NCI-H82 (cell line): ENCODE measurements at places on chromosomes 4 and X.

GRCh38 chr4:80646061-80646460 is 310.5 kb downstream of the CFAP299 start:
- no peak for DNase-seq

- no peak for DNase-seq
Observed at GRCh38 chr4:123701131-123701575, 304.6 kb downstream of the SPRY1 start.

GRCh38 chr4:7854216-7854615 is 85.4 kb downstream of the AFAP1 start:
- no peak for DNase-seq

DNA sequence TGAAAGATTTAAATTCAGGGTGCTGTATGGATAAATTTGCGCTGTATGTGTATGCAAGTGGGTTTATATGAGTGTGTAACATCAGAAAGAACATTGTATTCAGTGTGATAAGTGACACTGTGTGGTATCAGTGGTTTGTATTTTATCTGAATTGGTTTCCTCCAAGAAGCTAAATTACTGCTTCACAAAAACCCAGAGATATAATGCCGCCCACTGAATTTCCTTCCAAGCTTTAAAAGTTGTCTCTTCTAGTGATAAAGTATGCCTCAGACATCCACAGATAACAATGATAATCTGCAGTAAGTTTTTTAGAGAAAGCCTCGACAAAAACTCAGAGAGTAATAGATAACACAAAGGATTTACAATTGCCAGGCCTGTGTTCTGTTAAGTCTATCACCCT is 710.6 kb upstream of the HS3ST1 start:
- DNase-seq: no peak

GRCh38 chr4:91330555-91331137 is 973.1 kb upstream of the GRID2 start:
- no peak for DNase-seq

DNA sequence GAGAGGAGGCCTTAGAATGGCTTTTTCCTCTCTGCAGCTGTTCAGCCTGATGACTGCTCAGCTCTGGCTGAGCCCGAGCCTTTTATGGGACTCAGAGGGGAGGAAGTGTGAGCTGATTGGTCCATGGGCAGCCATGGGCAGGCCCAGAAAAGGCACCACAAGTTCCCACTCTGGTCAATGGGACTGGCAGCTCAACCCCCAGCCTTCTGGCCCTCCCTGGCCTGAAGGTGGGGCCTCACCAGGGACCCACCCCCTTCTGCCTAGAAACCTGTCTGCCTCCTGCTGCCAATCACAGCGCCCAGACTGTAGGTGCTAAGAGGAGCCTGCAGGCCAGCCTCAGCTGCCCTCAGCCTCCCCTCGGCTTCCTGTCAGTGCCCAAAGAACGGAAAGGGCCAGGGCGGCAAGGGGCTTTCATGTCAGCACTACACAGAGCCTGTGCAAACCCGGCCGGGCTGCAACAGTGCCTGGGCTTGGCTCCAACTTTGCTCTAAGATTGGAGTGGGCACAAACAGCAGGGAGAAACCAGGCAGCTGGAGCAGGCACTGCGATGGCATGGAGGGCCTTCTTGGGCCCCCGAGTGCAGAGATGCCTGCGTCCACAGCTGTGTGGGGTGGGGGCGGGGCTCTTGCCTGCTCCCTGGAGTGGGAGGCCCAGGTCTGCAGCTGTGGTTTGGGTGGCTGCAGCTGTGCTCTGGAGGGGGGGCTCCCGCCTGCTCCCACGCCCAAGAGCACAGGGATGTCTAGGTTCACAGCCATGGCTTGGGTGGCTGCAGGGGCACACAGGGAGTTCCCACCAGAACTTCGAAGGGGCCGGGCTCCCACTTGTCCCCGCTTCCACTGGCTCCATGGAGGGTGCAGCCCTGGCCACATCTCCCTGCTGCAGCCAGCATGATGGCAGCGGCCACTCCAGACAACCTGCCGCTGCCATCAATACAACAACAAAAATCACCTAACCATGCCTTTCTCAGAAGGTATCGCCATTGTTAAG is 92.6 kb downstream of the NXF2 start:
- DNase-seq: no peak

DNA sequence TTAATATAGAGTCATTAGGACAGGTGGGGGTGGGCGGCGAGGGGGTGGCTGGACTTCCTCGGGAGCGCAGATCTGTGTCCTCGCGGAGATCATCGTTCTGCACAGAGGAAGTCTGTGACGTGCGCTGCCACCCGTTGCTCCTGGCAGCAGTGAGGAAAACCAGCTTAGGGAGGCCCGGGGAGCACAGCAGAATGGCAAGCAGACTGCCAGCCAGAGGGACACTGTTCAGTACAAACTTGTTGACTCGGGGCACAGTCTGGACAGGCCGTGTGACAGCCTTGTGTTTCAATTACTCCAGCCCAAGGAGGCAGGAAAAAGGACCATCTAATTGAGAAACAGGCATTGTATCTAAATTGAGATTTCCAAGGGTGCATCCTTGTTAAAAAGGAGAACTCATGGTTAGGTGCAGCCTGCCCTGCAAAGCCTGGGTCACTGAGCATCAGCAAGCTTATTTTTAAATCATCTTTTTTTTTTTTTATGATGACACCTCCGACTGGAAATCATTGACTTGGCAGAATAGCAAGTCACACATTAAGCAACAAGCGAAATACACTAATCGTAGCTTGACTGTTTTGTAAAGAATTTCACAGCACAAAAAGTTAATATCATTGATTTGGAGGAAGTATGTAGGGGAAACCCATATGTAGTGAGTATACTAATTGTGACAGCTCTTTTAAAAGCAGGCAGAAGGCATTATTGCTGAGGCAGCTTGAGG is 512.0 kb upstream of the FAT1 start:
- DNase-seq: peak; percentile 0

DNA sequence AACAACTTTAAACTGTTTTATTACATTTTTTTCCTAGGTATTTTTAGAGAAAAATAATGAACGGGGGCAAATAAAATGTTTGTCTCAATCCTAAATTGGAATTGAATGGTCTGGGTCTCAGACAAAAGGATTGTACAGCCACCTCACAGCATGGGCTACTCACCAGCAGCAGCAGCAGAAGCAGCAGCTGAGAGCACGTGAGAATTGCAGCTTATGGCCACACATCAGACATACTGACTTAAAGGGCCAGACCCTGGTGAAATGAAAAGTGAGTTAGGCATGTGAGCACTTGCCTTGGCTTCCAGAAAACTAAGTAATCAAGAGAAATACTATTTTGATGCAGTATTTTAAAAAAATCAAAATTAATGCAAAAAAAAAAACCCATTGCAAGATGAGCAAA is 56.6 kb downstream of the AASDH start:
- DNase-seq: peak; percentile 23

GRCh38 chr4:147760176-147760575 is 28.3 kb downstream of the ARHGAP10 start:
- no peak for DNase-seq

- DNase-seq: peak; percentile 1
Observed at GRCh38 chrX:96211953-96212352, 472.7 kb upstream of the DIAPH2 start.

DNA sequence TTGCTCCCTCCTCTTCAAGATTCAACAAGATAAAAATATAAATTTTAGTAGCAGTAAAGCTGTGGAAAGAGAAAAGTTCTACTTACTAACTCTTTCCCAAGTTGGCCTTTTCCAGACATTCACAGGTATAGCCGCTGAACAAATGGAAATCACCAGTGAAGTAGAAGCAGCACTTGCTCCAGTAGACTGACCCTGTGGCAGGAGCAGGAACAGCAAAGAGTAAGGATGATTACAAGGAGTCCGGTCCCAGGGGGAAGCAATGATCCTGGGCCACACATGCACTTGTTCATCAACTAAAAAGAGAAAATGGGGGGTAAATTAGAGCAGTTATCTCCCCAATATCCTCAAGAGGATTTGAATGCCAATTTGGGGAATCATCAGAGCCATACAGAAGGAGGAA is 184.9 kb downstream of the NAF1 start:
- DNase-seq: no peak

- DNase-seq: no peak
Observed at GRCh38 chr4:89538171-89538570, 230.6 kb upstream of the GPRIN3 start.

- DNase-seq: peak; percentile 44
Observed at GRCh38 chr4:72468904-72469502, 100.0 kb downstream of the ADAMTS3 start.

- peak; percentile 78 for DNase-seq
Observed at GRCh38 chrX:38561951-38562719, 793 bp downstream of the TSPAN7 start.

DNA sequence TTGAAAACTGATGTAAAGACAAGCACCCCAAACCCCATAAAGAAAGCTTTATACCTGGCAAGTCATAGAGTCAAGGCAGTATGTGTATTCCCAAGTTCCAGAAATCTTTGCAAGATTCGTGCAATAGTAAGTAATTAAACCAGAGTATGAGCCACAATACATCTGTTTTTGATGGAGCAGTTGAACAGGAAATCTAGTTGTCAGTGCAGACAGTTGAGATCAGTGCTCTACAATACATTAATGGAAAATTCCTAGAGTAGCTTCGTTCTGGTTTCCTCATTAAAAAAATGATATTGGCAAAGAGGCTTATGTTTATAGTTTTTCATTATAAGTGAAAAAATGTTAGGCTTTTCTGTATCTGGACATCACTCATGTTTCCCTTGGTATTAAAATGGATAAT is 575.3 kb downstream of the TRIML1 start:
- DNase-seq: no peak

- no peak for DNase-seq
Observed at GRCh38 chr4:114636192-114636935, 37.8 kb downstream of the UGT8 start.

DNA sequence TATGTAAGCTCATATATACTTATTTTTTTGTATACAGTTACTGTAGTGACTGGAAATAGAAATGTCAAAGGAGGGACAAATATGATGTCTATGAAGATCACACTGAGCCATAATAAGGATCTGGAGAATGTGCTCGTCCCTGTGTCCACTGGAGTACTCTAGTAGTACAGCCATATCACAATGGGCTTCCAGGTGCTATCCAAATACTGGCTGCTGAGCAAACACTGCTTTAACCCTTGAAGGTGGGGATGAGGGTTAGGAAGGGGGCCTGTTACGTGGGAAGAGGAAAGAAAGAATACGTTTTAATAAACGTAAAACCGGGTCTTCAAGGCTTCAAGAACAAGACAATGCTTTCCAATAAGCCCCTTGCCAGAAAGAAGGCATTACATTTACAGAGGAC is 29.8 kb upstream of the TMEM150C start:
- DNase-seq: no peak
